Dermis blood vessel endothelial cell (primary cell): ENCODE measurements at places on chromosomes 4 and X. TPM values are rescaled to one million over a fixed set of nuclear protein-coding genes. Genes with fewer than 3 reads are reported as not detected.

DNA sequence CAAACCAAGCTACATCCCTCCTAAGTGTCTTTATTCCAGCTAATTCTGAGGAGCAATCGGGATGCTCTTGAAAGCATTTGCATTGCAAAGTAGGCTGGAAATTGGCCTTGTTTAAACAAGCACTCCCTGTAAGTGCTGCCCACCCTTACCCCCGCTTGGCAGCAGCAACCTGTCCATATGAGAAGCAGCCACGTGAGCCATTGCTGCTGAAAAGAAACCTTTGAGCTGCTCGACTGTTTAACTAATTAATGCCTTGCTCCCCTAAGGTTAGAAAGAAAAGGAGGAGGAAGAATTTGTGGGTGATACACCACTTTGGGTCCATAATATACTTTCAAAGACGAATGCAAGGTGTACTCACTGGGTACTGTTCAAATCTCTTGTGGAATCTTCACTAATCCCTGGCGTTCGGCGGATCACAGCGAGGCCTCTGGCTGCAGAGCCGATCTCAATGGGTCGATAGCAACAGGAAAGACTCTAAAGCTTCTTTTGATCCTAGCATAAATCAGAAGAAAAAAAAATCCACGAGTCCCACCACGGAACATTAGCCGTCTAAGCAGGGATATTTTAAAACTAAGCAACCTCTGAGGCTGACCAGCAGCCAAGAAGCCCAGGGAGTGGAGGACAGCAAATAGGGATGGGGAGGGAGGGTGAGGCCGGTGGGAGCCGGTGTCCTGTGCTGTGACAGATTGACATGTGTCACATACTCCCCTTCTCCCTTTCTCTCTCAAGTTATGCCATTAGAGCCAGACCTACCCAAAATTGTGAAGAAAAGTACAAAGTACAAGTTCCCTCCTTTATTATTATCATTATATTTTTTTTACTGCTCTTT, 37.2 kb upstream of the MGST2 start:
- DNase-seq: no peak

MAGEB10 gene
- not detected in 2 replicates for total RNA-seq

SLC6A14 gene
- not detected in 2 replicates for total RNA-seq

DNA sequence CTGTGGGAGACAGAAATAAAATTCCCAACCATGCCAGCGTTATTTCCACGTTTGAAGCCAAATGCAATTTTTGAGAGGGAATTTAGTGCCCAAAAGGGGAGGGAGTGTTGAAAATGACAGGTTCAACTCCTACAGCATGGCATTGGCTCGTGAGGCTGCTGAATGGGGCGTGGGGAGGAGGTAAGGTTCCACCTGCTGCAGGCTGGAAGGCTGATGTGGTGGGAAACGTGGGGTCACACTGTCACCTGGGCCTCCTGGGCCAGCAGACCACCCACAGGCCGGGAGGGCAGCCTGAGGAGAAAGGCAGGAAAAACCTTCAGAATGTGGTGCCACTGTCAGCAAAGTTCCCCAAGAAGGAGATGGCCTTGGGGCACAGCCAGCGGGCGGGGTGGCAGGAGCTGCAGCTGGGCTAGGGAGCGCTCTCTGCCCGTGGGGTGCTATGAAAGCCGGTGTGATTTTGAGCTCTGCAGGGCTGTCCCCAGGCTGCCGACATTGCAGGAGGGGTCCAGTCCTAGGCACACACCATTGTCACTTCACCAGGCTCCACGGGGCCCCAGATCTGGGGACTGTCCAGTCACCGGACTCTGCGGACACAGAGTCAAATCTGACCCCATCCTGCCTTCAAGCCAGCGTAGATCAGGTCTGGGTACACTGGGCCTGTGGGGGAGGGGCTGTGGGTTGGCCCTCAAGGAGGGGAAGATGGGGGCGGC, 19.6 kb downstream of the MSANTD1 start:
- no peak for DNase-seq

DNA sequence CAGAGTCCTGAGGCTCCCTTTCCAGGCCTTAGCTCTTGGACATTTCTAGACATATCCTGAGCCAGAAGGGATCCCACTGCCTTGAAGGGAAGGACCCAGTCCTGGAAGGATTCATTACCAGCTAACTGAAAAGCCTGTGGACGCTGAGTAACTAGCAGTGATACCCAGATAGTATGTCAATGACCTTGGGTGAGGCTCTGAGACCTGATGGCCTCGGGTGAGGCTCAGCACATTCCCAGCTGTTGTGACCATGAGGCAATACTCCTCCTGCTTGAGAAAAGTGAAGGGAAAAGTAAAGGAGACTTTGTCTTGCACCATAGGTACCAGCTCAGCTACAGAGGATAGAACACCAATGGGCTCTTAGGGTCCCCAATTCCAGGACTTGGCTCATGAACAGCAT, 268.1 kb downstream of the DKK2 start:
- DNase-seq: no peak

GRCh38 chr4:116499-116898, 7.8 kb upstream of the ZNF718 start:
- DNase-seq: no peak

VCX gene
- total RNA-seq: not detected in 2 replicates

DNA sequence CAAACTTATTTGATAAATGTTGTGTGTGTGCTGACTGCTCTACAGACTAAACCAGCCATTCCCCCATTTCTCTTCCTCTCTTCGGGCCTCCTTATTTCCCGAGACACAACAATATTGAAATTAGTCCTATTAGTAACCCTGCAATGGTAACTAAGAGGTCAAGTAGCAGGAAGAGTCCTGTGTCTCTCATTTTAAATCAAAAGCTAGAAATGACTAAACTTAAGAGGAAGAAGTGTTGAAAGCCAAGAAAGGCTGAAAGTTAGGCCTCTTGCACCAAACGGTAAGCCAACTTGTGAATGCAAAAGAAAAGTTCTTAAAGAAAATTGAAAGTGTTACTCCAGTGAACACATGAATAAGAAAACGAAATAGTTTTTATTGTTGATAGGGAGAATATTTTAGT, 357.8 kb upstream of the SLC7A11 start:
- DNase-seq: no peak

ZAR1 gene
- total RNA-seq: not detected in 2 replicates

TMEM35A gene
- 0.85 and 1.7 TPM in 2 replicates for total RNA-seq

DNA sequence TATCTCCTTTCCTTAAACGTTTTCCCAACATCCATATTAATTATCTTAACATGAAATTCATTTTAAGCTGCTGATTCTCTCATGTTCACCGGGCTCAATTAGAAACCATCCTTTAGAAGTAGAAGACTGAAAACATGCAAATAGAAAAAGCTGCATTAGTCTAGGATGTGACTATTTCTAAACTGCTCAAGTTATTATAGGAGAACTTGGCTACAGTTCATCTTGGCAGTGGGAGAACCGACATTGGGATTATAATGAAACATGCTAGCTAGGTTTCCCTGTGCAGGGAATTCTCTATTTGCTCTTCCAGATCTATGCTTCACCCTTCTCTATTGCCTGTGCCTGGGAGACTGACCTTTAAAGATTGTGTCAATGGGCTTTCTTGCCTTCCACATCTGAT, 151.0 kb upstream of the PPARGC1A start:
- no peak for DNase-seq
